Naive thymus-derived CD8-positive, alpha-beta T cell (primary cell): ENCODE measurements at places on chromosomes 6 and 20.

DNA sequence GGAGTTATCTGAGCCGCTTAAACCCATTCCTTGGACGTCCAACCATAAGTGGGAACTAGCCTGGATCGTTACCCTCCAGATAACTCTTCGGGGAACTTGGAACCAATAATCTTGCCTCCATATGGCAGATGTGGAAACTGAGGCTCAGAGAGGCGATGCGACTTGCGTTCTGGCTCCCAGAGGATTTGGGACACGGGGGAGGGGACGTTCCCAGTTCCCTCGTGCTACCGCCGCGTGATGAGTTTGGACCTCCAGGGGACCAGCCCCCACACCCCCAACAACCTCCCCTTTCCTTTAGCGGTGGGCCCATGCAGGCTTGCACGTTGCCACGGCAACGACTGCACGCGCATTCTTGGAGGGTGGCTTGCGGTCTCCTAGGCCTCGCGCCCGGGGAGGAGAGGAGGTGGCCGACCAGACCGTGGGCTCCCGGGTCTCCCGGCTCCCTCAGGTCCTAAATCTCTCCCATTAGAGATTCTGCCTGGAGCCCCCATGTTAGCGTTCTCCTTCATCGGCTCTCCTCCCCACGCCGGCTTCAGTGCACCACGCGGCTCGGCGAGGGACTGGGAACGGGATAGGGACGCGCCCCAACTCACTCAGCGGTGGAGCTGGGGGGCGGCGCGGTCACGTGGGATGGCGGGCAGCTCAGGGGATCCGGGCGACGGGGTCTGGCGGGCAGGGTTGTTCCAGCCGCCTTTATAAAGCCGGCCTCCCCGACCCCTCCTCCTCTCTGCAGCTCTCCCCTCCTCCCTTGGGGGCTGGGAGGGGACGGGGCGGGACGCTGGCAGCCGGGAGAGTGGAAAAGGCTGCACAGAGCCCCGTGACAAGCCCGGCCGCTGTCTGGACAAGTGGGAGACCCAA lies at the start of gene PLTP:
Gene PLTP (minus strand): TSS at position 670 of the 858 bp plus-strand sequence. CDS start 703 bp downstream, outside the sequence.
- peak; percentile 80 for DNase-seq

DNA sequence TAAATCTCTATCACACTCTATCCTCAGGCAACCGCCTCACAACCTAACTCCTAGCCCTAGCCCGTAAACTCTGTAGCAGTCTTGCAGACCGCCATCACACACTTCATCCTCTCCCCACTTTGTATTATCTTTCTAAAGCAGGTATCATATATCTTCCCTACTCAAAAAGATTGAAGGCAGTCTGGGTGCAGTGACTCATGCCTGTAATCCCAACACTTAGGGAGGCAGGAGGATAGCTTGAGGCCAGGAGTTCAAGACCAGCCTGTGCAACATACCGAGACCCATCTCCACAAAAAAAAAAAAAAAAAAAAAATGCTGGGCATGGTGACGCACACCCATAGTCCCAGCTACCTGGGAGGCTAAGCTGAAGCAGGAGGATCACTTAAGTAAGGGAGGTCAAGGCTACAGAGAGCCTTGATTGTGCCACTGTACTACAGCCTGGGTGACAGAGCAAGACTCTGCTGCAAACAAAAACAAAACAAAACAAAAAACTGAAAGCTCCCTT lies 22.9 kb downstream of the RANBP9 start:
- DNase-seq: no peak

DNA sequence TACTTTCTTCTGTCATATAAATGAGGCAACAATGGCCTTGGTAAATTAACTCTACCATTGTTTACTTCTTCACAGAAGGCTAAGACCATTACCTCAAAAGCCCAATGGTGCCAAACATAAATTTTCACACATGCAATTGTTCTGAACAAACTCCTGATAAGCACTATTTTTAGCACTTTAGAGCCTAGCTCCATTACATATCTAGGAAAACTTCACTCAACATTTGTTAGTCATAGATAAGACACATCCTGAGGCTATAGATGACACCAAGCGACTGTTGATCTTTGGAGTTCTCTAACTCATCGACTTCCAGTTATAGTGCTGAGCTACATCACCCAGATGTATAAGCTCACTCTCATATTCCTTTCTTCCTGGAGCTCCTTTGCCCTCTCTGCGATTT lies 245.9 kb downstream of the EYS start:
- no peak for DNase-seq

DNA sequence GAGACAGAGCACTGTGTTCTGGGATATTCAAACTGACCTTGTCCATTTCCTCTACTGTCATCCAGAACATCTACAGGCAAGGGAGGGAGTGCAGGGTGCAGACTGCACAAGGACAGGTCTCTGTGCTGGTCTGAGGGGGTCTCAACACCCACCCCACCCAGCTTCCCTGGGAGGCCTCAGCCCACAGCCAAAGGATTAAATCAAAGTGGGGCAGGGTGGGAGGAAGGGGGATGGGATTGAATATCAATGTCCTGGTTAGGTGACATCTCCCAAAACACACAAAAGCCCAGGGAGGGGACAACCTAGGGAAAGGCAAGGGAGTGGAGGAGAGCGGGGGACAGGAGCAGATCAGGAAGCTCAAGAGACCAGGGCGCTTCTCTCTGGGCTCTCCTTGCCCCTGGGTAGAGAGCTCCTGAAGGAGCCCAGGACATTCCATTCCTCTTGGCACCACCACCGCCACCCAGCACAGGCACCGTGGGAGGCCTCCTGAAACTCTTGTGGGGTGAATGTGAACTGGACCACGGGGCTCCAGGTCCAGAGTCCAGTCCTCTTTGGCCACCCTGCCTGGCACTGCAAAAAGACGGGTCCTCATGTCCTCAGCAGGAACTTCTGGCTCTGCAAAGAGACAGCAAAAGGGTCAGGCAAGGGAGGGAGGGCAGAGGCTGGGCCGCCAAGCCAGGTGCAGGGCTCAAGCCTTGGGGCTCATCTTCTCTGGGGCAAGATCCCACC lies 73.9 kb downstream of the JPH2 start:
- DNase-seq: no peak

GRCh38 chr6:72819609-72820008 lies 197.7 kb downstream of the KCNQ5 start:
- DNase-seq: no peak

DNA sequence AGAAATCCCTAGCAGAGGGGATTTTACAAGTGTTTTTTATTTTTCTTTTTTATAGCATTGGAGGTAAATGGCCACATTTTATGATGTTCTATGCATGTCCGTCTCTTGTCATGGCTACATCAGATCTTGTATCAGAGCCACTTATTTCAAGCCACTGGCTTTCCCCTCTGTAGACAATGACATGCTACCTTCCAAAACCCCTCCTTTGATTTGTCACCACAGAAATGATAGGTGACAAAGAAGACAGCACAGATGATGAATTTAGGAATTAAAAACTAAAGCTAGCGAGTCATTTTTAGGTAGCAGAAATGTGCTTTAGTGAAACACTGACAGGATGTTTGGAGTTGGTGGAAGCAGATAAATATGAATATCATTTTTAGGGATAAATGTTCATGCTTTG lies 20.8 kb downstream of the PLCB1 start:
- DNase-seq: no peak

DNA sequence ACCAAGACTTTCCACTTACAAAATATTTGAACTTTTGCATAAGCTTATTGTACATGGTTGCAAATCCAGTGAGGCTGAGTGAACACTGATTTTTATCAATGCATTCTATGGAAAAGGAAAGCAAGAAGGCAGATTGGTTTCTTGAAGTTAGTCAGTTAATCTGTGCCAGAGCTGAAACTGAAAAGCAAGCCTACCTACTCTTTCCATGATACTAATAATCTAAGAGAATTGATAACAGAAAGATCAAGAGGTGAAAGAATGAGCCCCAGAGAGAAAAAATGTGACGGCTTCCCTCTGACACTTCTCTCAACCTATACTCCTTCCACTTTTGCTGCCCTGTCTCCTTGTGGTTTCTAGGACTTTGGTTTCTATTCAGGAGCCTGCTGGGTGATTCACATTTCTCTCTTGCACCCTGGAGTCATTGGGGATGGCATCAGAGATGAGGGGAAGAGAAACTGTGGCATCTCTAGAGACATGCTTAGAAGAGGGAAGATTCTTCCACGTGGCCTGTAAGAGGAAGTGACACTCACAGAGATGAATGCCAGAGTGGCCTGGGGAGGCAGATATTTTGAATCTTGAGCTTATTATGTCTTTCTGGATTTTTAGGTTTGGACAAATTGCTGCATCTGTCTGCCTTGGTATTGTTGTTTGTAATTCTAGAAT lies 158.6 kb upstream of the RIMS1 start:
- DNase-seq: no peak

GRCh38 chr6:111175109-111175508 lies 87.8 kb downstream of the SLC16A10 start:
- DNase-seq: no peak

DNA sequence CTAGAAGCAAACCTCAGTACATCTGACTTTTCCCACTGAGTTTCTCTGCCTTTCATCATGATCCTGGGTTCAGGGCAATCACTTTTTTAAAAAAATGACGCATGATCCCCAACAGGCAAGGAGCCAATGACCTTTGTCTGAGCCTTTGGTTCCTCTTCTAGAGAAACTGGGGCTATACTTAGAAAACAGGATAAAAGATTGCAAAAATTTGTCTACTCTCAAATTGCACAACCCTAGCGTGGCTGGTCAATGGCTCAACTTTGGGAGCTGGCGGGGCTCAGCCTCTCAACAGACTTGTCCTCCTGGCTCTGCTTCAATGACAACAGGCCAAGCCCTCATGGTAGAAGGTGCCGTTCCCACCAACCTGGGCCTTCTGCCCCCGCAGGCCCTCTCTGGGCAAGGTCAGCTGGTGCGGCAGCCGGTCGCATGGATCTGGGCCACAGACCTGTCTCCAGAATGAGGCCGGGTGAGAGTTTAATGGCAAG lies 48.7 kb downstream of the PDYN start:
- no peak for DNase-seq

DNA sequence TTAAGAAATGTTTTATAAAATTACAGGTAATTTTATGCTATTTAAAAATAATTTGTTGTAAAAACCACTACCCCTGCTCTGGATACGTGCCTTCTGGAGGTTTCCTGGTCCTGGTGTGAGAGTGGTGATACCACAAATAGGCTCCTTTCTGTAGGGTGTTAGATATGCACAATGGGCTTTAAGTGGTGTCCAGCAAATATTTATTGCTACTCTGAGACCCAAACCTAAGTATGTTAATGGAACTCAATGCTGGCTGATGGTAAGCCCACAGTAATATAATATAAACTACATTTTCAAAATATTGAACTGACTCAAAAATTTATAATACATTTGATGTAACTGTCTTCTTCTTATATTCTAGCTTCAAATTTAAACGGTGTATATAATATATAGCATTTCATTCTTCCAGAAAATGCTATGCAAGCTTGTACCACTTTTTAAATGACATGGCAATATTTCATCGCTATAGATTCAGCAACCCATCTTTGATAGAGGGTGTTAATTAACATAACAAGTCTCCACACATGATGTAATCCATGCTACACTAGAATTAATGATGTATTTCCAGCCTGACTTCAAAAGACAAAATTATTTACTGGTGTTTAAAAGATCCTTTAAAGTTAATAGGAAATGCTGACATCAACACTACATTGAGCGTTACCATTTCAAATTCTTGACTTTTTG lies 161.9 kb downstream of the DST start:
- DNase-seq: no peak

DNA sequence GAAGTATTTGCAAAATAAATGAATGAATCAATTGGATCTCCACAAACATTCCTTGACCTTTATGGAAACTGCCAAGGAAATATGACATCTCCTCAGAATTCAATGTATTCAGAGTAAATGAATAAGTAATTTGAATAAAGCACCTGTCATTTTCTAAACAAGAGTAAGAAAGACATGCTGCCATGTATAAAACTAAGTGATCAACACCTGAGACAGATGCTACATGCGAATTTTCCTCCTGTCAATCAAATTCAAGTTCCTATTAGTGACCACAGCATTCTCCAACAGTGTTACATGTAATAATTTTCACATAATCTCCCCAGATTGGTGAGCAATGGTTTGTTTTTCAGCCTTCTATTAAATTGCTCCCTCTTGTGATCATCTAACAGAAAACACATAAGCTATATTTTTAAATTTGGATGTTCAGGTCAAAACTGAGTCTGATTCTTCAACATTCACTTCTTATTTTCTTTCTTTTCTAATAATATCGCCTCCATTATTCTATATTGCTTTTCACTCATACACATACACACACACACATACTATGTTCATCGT lies 163.2 kb upstream of the RNF217 start:
- no peak for DNase-seq

GRCh38 chr6:41445261-41445660 lies 100.9 kb upstream of the FOXP4 start:
- no peak for DNase-seq

DNA sequence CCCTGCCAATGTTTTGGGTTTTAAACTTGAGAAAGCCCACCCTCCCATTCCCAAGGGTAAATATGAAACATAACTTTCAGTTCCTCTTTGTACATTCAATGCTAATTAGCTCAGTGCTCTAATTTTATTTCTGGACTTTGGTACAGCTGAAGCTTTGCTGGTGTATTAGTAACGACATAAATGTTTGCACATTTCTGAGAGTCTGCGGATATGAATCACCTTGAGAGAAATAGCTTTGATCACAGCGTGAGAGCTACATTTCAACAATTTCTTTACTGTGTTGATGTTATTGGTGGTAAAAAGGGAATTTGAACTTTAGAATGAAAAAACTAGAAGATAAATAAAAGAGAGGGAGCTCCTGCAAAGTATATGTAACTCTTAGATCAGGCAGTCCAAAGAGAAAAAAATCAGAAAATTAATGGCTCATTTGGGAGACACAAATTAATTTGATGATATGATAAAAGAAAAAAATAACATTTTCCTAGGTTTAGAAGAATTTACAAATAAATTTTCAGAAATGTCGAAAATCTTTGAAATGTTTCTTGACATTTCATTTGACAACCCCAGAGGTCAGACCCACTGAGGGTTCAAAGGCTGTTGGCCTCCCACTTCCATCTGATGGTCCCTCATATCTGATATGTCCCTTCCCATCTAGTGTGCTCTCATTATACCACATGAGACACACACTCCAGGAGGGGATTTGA lies 38.5 kb upstream of the CAP2 start:
- no peak for DNase-seq

GRCh38 chr20:15976047-15976736 lies 597.1 kb downstream of the KIF16B start:
- DNase-seq: no peak
